Pericardium fibroblast (primary cell): ENCODE measurements at places on chromosomes 7 and 10. TPM values are rescaled to one million over a fixed set of nuclear protein-coding genes. Genes with fewer than 3 reads are reported as not detected.

MRPS17 gene
- total RNA-seq: 12.0 and 12.9 TPM in 2 replicates

CCT6A gene
- 76.1 and 92.5 TPM in 2 replicates for total RNA-seq

CCDC146 gene
- 1.2 TPM in 2 replicates for total RNA-seq

DNAJC1 gene
- 70.3 and 76.8 TPM in 2 replicates for total RNA-seq

CAPZA2 gene
- 73.8 and 119 TPM in 2 replicates for total RNA-seq

CUBN gene
- 0.47 and 0.77 TPM in 2 replicates for total RNA-seq

NKX2-3 gene
- 2.1 TPM in 1 of 2 replicates, not detected in the other for total RNA-seq

LRIT2 gene
- total RNA-seq: not detected in 2 replicates

DNMBP gene
- 8.5 and 11.2 TPM in 2 replicates for total RNA-seq

ERVW-1 gene
- not detected in 2 replicates for total RNA-seq

TUBB8 gene
- not detected in 2 replicates for total RNA-seq

CPEB3 gene
- 0.68 and 0.82 TPM in 2 replicates for total RNA-seq

JMJD1C gene
- total RNA-seq: 39.1 and 45.6 TPM in 2 replicates

XRCC2 gene
- total RNA-seq: 0.09 and 0.12 TPM in 2 replicates

NPSR1 gene
- not detected in 2 replicates for total RNA-seq

OR6V1 gene
- total RNA-seq: not detected in 2 replicates

IQUB gene
- under 0.01 and 0.94 TPM in 2 replicates for total RNA-seq

FXYD4 gene
- total RNA-seq: not detected in 2 replicates

CYP2C19 gene
- not detected in 2 replicates for total RNA-seq

FGFBP3 gene
- 0.12 and 0.26 TPM in 2 replicates for total RNA-seq

ZCWPW1 gene
- total RNA-seq: 0.58 and 2.4 TPM in 2 replicates

AKR1C4 gene
- not detected in 2 replicates for total RNA-seq

PHYHIPL gene
- not detected in 2 replicates for total RNA-seq

FFAR4 gene
- not detected in 2 replicates for total RNA-seq

EPHA1 gene
- not detected in 2 replicates for total RNA-seq

SFTPD gene
- total RNA-seq: not detected in 2 replicates

GIMAP7 gene
- total RNA-seq: not detected in 2 replicates

ACSL5 gene
- total RNA-seq: 4.3 and 6.5 TPM in 2 replicates

PHKG1 gene
- total RNA-seq: 0.09 and 0.12 TPM in 2 replicates

OPN1SW gene
- not detected in 2 replicates for total RNA-seq

GSTO2 gene
- total RNA-seq: 0.23 and 0.51 TPM in 2 replicates

SLC16A9 gene
- total RNA-seq: 0.93 and 1.8 TPM in 2 replicates

TWIST1 gene
- total RNA-seq: 41.0 and 70.1 TPM in 2 replicates

LIPN gene
- total RNA-seq: not detected in 2 replicates

VPS37D gene
- 4.1 and 7.0 TPM in 2 replicates for total RNA-seq

GPNMB gene
- total RNA-seq: 135 and 182 TPM in 2 replicates

C10orf90 gene
- total RNA-seq: 0.09 TPM in 1 of 2 replicates, not detected in the other

CYP3A4 gene
- total RNA-seq: not detected in 2 replicates

CFAP46 gene
- 1.9 and 2.6 TPM in 2 replicates for total RNA-seq

TUBAL3 gene
- not detected in 2 replicates for total RNA-seq

SEC61G gene
- total RNA-seq: 265 and 485 TPM in 2 replicates

IGFBP3 gene
- 134 and 277 TPM in 2 replicates for total RNA-seq

ASZ1 gene
- not detected in 2 replicates for total RNA-seq

AGR2 gene
- not detected in 2 replicates for total RNA-seq

SPDYE16 gene
- not detected in 2 replicates for total RNA-seq

AFAP1L2 gene
- total RNA-seq: 0.51 and 7.5 TPM in 2 replicates

TMEM184A gene
- not detected in 2 replicates for total RNA-seq

MEOX2 gene
- total RNA-seq: 10.3 and 17.0 TPM in 2 replicates

SPDYE8 gene
- total RNA-seq: not detected in 2 replicates

TBX20 gene
- total RNA-seq: 1.4 and 39.8 TPM in 2 replicates

TRIM74 gene
- total RNA-seq: not detected in 2 replicates
